Fibroblast of skin of left quadriceps (primary cell): ENCODE measurements at places on chromosomes 11 and 22.

DNA sequence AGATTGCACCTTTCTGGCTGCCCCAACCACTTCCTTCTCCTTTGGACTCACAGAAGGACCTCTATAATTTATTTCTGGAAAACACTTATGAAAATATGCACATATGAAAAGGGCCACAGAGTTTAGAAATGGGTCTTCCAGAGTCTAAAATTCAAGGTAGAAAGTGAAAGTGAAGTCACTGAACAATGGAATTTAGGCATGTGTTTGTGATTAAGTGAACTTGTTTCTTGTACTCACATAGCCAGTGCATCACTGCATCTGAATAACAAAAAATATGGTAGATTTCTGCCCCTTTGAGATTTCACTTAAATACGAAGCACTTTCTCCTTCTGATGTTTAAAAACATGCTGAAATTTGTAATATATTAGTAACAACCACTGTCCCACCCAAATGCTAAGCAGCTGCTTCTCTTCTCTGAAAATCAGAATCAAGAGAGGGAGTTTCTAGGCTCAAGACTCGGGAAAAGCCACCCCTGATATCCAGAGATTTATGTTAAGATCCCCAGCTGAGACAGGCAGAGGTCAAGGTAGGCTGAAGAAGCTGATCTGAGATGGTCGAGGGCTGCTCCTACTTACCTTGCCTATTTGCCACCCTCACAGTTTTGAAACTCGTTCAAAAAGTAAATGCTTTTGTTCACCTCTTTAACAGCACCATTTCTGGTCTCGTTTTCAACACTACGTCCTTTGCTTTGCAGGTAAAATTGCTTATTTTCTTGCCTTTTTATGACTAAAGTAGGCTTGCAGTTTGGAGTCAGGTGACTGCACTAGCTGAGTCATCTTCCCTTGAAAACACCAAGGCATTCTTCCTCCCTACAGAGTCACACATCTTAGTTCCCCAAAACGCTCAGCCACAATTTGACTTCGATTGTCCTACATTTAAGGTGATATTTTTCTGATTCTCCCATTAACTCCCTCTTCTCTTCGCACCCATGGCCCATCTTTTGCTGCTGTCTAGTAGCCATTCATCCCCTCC is at the start of gene XKR3:
Gene XKR3 (minus strand): TSS at position 696 of the 972 bp plus-strand sequence. CDS start 17,338 bp downstream, outside the sequence.
- DNase-seq, result no peak

- no peak for DNase-seq
Observed at GRCh38 chr11:69219991-69220390, 64.3 kb downstream of the SMIM38 start.

GRCh38 chr11:41836431-41836830 is 377.0 kb upstream of the LRRC4C start:
- peak; percentile 30 for DNase-seq

DNA sequence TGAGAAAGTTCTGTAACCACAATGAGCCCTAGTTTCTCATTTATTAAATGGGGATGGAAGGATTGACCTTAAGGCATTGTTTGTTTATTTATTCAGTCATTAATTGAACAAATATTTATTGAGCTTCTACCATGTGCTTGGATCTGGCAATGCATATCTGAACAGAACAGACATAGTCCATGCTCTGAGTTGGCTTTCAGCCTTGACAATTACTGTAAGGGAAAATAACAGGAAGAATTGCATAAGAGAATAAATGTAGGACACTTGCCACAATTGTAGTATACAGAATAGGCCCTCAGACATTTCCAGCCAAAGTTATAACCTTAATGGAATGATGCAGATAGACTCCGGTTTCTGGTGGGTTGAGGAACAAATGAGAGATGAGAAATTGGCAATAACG is 160.5 kb upstream of the TTC12 start:
- no peak for DNase-seq

- DNase-seq, result no peak
Observed at GRCh38 chr22:39939830-39940229, 20.4 kb upstream of the TMA7B start.

DNA sequence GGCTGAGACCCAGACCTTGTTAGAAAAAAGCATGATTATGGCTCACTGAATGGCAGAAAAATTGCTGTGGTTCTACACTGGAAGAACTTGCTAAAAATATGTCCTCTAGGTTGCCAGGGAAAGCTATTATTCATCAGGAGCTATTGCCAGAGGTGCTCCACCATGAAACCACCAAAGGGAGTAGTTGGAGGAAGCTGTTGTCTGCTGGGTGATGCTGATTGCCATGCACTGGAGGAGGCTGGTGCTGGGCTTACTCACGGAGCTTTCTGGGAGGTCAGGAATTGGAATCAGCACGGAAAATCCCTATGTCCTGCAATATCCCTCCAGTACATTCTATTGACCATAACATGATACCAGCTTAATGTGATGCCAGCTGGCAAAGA is 199.6 kb upstream of the ZBED5 start:
- no peak for DNase-seq
